ENCODE measurements at places on chromosomes 3 and 15.

- DNase-seq = no peak
These were observed 36.1 kb upstream of the BLM start for GRCh38 chr15:90681056-90681455.

- no peak for DNase-seq
These were observed 800 bp downstream of the DAG1 start for GRCh38 chr3:49470714-49471420.

GRCh38 chr3:181920409-181920808 lies 208.7 kb downstream of the SOX2 start:
- no peak for DNase-seq

GRCh38 chr15:60957111-60957510 lies 272.0 kb downstream of the RORA start:
- no peak for DNase-seq

DNA sequence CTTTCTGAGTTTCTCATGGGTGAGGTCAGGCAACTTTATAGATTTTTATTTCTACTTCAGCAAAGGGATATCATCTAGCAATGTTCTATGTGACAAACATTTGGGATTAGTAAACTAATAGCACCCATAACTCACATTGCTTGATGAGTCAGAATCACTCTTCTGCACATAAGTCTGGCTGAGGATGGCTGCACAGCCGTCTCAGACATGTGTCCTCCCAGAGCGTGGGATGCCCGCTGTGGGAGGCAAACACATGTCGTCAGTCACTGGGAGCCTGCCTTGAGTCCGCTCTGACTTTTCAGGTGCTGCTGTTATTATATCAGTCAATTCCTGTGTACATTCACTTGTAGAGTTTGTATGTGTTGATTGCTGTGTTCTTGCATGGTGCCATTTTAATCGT lies 230.7 kb upstream of the TRIM42 start:
- no peak for DNase-seq

GRCh38 chr3:39388741-39389248 lies 5.6 kb downstream of the SLC25A38 start:
- no peak for DNase-seq

DNA sequence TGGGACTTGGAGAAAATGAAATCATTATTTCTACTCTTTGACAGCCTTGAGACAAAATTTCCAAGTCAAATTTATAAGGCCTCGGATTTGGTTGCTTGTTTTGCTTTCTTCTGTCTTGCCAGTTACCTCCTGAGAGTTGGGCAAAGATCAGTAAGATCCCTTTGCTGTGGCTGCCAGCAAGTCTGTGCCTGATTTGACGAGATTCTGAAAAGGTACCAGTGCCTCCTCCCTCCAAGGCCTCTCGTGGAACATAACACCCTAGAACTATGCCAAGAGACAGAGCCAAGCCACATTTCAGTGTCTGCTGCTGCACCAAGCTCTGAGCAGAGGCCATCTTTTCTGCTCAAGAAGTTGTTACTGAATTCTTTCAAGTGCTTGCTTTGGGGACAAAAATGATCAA lies 61.0 kb downstream of the GTPBP8 start:
- no peak for DNase-seq

DNA sequence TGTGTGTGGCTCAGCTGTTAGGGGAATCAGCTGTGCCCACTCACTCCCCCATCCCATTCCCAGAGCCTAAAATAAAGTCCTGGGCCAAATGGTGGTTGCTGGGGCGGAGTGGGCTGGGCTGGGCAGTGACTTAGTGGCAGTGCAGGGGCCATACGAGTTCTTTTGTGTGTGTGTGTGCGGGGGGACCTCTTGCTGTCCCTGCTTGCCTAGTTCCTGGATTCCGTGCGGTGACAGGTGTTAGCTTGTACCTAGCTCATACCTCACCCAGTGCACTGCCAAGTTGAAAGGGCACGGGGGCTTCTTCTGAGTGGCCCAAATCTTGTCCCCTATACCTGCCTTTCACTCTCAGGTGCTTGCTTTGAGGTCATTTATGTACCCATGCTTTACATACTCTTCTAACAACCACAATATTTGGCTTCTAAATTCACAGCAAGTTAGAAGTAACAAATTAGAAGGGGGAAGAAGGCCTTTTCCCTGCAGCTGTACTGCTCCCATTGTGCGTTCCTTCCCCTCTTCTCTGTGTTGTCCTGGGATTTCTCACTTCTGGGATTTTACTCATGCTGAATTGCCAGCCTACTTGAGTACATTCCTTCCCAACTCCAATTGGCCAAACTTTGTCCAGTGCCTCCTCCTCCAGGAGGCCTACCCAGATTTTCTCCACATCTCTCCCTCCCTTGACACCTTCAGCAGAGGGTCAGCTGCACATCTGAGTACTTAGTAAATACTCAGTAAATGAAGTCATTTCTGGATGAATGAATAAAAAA lies 66.3 kb upstream of the POLG start:
- DNase-seq = no peak

GRCh38 chr3:102537123-102537522 lies 102.3 kb downstream of the ZPLD1 start:
- DNase-seq = no peak

GRCh38 chr15:55897560-55898336 lies 95.7 kb downstream of the NEDD4 start:
- no peak for DNase-seq

- no peak for DNase-seq
These were observed 661.2 kb upstream of the BCHE start for GRCh38 chr3:166498446-166498845.

DNA sequence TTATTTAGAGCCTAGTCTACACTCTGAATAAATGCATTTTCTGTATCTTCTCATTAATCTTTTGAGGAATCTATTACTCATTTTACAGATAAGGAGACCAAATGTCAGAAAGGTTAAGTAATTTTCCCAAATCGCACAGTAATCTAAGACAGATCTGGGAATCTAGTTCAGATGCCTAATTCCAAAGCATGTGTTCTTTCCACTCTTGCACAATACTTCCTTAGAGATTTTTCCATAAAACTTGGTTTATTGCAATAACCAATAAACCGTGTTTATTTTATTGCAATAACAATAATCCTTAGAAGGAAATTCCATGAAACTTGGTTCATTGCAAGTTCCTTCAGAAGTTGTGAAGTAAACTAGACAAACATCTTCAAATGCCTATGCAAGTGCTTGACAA lies 17.4 kb upstream of the COL8A1 start:
- no peak for DNase-seq

DNA sequence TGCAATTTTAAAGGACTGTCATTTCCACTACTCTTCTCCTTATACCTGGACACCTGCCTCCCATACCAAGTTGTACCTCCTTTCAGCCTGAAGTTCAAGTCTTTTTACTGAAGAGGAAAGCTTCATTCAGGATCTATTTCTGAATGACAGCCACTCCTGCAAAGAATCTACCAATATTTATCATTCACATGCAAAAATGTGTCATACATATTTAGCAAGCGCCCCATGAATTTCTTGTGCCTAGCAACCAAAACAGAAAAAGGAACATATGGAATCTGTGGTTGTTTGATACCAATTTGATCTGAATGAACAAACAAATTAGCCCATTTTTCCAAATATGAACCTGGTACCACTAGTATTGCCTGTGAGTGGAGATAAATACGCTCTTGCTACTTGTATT lies 16.8 kb downstream of the GJD2 start:
- DNase-seq = no peak

GRCh38 chr3:170638988-170639387 lies 53.1 kb upstream of the SLC7A14 start:
- DNase-seq = no peak

- no peak for DNase-seq
These were observed 35.8 kb downstream of the BTD start for GRCh38 chr3:15637131-15637951.

DNA sequence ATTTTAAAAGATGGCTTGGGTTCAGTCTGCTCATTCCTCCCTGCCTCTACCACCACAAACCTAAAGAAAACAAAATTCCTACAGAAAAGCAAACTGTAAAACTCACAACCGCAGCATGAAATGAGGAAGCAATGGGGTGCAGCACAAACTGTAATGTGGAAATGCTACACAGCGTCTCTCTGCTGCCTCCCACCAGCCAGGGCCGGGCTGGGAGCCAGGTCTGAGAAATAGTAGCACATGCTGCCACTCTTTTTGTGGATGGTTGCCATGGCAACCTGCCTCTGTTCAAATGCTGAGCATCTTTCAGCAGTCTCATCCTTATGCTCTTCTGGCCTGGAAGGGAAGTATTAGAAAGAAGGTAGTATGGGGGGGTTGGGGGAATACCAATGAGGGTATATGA lies 55.4 kb downstream of the EOMES start:
- DNase-seq = no peak

GRCh38 chr3:119098619-119099222 lies 47.2 kb upstream of the TEX55 start:
- no peak for DNase-seq

- no peak for DNase-seq
These were observed 5.4 kb downstream of the VILL start for GRCh38 chr3:37995652-37996641.

DNA sequence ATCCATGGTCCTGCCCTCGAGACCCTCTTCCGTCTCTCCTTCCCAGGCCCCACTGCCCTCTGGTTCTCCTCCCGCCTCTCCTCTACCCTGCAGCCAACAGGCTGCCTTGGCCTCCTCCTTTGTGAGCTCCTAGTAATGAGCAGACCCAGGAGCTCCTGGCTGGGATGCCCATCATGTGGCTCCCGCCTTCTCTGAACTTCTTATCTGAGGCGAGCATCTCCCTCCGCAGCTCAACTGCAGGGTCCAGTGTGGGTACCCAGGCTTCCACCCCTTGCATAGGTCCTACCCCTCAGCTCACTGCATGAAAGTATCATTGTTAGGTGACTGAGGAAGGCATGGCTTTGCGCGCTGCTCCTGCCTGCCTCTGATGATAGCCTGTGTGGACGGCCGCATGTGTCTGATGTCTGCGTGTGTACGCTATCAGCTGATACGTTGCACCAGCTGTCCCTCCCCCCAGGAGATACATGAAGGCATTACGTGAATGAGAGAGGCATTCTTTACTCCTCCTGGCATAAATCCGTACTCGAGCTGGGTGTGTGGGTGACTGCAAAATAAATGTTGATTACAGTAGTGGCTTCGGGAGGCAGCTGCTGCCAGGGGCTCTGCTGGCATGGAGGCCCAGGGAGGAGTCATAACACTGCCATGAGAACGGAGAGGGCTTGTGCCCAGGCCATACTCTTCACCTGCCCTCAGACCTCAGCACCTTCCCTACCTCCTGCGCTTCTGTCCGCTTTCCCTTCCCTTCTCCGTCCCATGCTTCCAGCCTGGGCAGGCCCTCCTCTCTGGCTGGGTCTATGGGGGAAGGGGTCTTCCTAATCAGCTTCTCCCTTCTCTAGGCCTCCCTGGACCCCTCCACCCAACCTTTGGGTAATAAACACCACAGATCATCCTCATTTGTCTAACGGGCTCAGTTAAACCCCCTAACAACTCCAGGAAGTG lies 48.8 kb downstream of the ZNF710 start:
- no peak for DNase-seq

GRCh38 chr3:181458857-181459256 lies 252.9 kb upstream of the SOX2 start:
- DNase-seq = no peak

DNA sequence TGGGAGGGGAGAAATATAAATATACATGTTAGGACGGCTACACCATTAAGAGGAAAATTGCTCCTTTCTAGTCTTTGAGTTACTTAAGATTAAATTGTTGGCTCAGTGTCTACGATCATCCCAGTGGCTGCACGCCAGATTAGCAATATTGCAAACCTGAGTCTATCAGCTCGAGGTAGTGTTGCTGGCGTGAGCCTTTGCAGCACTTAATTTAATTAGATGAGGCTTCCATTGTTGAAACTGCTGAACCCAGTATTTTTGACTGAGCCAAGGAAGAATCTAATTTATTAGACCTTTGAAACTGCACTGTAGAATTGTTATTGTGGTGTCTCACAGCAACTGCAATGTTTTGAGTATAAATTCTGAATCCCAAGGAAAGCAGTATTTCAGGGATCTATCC lies 782.4 kb upstream of the ROBO1 start:
- DNase-seq = no peak

- no peak for DNase-seq
These were observed 668 bp downstream of the MFGE8 start for GRCh38 chr15:88912500-88912921.

DNA sequence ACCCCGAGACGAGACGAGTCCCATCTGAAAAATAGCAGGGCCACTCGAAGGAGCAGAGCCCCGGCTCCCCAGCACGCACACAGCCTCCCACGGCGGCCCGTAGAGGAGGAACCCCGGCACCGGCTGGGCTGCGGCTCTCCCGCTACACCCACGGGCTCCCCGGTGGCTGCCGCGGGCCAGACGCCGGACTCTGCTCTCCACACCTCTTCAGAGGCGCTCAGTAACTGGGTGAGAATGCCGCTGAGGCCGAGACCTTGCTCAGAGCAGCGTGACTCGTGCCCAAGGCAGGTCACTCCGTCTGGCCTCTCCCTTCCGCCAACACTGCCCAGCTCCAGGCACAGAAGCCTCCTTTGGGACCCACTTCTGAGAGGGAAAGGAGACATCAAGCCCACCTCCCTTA lies 34.4 kb downstream of the TNK2 start:
- no peak for DNase-seq

DNA sequence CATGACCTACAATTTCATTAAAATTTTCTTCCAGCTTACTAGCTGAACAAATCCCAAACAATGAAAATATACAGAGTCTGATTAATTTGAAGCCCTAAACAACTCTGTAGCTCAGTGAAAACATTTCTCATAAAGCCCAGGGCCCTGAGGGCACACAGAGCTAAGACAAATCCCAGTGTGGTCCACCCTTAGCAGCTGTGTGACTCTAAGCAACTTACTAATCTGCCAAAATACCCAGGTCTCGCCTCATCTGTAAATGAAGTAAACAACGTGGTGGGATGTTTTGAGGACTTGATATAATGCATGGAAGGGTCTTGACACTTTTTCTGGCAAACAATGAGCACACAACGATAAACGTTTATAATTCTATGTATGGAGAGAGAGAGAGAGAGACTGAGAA lies 158.4 kb downstream of the FHIT start:
- DNase-seq = no peak

- no peak for DNase-seq
These were observed 10.3 kb downstream of the NCBP2 start for GRCh38 chr3:196931828-196932587.

GRCh38 chr15:80343554-80343992 lies 60.6 kb upstream of the ARNT2 start:
- no peak for DNase-seq

- DNase-seq = no peak
These were observed 475 bp downstream of the FAM107A start for GRCh38 chr3:58576716-58577115.

DNA sequence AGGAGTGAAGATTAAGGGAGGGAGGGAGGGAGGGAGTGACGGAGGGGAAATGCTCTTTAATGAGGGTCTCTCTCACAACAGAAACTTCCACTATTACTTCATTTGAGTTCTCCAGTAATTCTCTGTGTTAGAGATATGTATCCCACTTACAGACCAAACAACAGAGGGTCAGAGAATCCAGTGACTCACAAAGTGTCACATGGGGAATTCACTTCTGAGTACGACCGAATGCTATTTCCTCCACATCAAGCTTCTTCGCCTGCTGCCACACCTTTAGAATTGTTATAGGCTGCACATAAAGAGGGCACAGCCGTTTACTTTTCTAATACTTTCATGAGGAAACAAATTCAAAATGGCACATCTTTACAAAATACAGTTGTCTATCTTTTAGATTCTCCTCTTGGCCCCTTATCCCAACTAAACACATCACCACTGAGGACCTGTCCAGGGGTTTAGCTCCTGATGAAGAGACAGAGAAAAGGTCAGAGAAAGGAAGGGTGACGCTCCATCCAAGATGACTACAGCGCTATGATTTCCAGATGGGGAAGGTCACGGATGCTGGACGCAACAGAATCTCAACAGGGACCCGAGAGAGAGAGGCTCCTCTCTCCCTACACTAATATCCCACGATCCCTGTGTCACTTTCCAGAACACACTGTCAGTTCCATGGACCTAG lies 119.0 kb downstream of the XXYLT1 start:
- DNase-seq = peak; percentile 39
